EH (cell line): ENCODE measurements at places on chromosomes 1 and 21.

DNA sequence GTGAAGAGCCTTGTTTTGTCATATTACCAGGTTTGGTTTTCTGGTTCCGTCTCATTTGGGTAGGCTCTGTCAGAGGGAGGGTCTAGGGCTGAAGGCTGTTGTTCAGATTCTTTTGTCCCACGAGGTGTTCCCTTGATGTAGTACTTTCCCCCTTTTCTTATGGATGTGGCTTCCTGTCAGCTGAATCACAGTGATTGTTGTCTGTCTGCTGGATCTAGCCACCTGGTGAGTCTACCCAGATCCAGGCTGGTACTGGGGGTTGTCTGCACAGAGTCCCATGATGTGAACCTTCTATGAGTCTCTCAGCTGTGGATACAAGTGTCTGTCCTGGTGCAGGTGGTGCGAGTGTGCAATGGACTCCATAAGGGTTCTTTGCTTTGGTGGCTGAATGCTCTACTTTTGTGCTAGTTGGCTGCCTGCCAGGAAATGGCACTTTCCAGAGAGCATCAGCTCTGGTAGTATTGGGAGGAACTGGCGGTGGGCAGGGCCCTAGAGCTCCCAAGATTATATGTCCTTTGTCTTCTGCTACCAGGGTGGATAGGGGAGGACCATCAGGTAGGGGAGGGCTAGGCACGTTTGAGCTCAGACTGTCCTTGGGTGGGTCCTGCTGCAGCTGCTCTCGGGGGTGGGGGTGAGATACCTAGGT is 246.0 kb downstream of the RYR2 start:
- no peak for DNase-seq

DNA sequence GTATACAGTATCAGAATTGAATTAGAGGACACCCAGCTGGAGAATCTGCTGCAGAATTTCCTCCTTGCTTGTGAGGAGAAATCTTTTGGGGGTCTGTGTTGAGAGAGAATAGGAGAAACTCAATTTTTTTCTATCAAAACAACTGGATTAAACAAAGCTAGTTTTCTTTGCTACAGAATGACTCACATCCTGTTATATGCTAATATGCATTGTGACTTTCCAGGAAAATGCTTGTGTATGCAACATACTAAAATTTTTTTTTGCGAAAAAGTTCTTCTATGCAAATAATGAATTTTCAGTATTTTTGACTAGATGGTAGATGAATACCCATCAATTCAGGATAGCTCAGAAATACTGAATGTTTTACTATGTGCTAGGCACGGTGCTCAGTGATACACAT is 2.2 kb downstream of the VAMP4 start:
- DNase-seq: peak; percentile 35

DNA sequence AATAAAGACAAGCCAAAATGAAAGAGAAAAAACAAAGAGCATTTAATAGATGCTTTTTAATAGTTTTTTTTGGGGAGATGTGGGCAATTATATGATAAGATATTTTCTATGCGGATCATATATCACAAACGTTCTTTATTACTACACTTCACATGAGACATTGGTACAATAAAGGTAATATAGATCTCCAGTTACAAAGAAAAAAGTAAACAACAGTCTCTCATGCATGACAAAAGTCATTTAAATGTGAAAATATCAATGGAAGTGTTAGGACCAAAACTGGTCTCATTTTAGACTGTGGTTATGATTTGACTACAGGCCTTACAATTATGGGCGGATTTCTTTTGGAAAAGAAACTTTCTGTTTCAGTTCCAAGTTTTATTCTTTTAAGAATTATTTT is 687.0 kb downstream of the ADGRL2 start:
- no peak for DNase-seq

GRCh38 chr1:37868466-37868865 is 9.1 kb upstream of the MTF1 start:
- DNase-seq: no peak

GRCh38 chr1:86872086-86872485 is 41.8 kb downstream of the SELENOF start:
- DNase-seq: peak; percentile 68

DNA sequence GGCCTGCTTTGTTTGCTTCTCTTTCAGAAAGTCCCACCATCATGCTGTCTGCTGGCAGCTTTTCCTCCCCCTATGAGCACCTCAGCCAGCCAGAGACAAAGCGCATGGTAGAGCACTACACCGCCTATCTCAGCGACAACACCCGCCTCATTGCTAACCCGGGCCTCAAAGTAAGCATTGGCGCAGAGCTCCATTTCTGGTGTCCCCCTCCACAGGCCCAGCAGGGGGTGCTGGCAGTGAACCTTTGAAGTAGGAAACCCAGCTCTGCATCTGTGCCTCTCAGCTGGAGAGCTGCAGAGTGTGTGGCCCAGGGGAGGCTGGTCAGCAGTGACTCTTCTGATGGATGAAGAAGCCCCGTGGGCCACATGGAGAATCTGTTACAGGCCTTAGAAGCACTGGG is 81.2 kb upstream of the RAVER2 start:
- DNase-seq: peak; percentile 11

DNA sequence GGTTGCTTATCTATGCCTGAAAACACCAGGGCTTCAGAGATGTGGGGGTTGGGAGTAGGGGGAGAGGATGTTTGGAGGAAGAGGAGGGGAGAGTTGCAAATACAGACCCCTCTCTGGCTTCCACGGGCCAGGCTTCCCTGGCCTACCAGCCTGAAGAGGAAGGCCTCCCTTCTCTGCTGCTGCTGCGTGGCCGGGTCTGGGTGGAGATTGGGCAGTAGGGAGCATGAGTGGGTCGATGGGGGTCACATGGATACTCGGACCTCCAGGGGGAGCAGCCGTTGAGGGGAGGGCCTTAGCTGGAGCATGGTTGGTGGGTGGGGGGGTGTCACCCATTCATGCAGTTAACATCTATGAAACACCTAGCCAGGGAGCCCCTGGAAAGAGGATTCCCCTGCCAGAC is 1.5 kb downstream of the RORC start:
- no peak for DNase-seq

GRCh38 chr1:24074817-24075589 is 36.9 kb downstream of the MYOM3 start:
- no peak for DNase-seq

DNA sequence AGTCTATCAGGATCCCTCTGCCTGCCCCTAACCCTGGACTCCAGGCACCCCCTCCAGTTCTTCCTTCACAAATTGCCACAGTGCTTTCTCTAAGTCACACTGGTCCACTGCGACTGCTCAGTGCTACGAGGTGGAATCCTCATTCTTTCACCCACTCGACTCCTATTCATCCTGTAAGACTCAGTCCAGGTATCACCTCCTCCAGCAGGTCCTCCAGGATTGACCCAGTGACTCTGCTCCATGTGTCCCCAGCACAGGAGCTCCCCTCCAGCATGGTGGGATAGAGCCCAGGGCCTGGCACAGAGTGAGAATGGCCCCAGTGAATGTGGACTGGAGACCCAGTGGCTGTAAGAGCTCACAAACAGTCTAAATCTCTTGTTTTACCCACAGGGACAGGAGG is 45.5 kb upstream of the WNT4 start:
- DNase-seq: no peak

DNA sequence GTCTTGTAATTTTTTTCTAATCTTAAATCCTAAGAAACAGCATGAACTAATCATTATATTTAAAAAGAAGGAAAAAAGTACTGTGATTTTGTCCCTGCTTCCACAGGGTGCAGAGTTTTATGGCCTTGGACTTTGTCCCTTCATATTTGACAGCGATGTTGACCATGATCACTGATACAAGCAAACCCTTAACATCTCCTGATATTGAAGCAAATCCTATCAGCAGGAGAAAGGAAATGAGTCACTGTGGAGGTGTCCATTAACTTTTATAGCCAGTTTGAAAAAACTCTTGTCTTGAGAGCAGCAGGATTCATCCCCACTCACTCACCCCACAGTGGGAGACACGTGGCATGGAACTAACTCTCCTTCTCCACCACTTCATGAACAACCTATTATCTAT is 5.1 kb upstream of the REG4 start:
- peak; percentile 58 for DNase-seq

DNA sequence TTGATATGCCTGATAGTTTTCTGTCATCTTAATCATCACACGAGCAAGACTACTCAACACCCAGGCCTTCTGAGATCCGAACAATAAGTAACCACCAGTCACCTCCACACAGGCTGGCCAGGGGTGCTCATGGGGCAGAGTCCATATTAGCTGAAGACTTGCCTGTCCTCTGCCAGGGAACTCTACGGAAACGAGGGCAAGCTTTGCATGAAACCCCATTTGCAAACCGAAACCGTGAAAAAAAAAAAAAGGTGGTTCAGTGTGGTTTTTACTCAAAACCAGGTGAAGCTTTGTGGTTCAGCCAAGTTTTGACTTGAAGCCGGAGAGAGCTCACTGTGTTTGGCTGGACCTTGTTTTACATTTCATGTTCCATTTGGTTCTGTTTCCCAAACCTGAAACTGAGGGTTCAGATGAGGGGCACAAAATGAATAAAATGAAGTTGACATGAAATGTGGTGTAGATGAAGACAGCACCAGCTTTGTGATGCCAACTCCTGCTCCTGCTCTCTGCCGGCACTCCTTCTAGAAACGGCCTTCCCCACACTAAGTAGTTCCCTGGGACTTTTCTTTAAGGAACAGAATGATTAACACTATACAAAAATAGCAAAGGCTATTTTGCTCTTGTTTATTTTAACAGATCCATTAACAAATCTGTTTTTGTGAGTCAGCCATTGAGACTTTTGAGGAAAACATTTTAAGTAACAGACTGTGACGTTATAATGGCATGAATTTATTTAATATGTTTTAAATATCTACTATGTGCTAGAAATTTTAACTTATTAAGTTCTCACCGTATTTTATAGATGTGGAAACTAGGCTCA is 74.7 kb downstream of the RUNX1 start:
- peak; percentile 52 for DNase-seq

DNA sequence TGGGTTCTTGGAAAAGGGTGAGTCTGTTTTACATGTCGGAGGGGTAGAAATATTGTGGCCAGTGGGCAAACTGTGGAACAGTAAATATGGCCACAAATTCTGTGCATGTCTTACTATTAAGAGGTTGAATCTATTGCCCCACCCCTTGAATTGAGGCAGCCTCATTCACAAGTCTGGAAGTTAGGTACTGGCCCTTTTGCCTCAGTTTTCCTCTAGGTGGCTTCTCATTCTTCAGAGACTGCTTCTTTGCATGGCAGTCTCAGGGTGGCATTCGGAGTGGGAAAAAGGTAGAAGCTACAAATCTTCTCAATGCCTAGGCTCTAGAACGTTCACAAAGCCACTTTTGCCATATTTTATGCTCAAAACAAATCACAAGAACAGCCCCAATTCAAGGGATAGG is 57.2 kb downstream of the SLC9C2 start:
- DNase-seq: no peak

GRCh38 chr1:110118636-110119396 is 6.6 kb downstream of the UBL4B start:
- DNase-seq: peak; percentile 50

DNA sequence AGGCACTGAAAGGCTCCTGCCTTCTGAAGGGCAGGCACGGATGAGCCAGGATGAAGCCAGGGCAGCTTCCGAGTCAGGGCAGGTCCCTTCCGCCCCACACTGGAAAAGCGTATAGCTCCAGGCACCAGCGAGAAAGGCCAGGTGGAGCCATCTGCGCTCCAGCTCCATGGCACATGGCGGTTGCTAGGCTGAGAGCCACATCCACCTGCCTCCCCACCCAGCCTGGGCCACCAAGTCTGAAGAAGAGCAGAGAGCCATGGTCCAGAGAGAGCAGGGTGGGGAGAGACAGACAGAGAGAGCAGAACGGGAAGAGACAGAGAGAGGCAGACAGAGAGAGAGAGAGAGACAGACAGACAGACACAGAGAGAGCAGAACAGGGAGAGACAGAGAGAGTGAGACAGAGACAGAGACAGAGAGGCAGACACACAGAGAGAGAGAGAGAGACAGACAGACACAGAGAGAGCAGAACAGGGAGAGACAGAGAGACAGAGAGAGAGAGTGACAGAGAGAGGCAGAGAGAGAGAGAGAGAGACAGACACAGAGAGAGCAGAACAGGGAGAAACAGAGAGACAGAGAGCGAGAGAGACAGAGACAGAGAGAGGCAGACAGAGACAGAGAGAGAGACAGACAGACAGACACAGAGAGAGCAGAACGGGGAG is 5.2 kb downstream of the FNDC10 start:
- DNase-seq: no peak

DNA sequence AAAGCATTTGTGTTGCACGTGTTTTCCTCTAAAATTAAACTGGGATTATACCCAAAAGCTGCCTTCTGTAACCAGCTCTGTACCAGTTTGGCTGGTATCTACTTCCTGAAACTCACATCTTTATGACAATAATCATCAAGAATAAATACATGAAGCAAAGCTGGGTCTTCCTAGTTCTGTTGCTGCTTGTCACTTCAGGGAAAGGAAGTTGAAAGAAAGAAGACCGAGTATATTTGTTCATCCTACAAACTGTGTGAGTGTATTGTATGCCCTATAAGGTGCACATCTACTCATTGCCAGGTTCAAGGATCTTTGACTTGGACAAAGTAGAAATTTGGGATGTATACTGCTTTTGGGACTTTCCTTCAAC is 29.1 kb upstream of the IFNGR2 start:
- DNase-seq: no peak

- no peak for DNase-seq
Observed at GRCh38 chr1:36123356-36123755, 1.7 kb downstream of the COL8A2 start.

GRCh38 chr1:16119926-16120325 is 35.9 kb downstream of the EPHA2 start:
- no peak for DNase-seq

DNA sequence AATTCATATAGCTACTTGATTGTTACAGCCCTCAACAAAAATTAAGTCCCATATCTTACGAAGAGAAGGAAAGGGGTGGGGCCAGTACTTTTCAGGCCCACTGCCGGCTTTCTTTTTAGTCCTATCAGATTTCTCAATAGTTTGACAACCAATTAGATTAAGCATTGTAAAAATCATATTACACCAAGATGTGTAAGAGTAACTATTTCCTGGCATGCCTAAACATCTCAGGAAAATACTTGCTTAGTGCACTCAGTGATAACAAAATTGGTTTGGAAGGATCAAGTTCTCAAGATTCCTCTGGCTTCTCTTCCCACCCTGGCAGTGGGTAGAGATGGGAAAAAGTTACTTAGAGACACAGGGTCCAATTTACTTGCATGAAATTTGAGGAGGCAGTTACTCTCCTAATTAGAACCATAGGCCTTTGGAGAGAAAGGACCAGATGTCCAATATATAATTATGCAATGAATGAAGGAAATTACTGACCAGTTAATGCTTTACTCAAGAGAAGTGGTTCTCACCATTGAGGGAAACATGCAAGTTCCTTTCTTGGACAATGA is 30.1 kb downstream of the STPG1 start:
- peak; percentile 32 for DNase-seq

GRCh38 chr21:38438462-38438893 is 59.8 kb downstream of the ERG start:
- peak; percentile 96 for DNase-seq
